ENCODE measurements at places on chromosomes 4 and X.

GRCh38 chr4:89021684-89022083 is 35.3 kb downstream of the FAM13A start:
- no peak for DNase-seq

DNA sequence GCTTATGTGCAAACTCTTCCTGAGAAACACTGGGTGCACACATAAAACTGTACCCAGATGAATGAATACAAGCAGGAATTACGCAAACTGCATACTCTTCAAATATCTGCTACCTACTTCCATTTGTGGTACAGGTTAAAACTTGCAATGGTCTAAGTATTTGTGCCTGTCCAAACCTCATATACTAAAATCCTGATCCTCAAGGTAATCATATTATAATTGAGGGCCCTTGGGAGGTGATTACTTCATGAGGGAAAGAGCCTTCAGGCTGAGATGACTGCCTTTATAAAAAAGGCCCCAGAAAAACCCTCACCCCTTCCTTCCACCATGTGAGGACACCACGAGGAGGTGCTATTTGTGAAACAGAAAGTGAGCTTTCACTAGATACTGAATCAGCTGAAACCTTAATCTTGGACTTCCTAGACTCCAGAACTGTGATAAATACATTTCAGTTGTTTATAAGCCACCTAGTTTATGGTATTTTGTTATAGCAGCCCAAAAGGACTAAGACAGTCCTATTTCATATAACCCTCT is 1977.2 kb downstream of the PCDH7 start:
- DNase-seq, result no peak

DNA sequence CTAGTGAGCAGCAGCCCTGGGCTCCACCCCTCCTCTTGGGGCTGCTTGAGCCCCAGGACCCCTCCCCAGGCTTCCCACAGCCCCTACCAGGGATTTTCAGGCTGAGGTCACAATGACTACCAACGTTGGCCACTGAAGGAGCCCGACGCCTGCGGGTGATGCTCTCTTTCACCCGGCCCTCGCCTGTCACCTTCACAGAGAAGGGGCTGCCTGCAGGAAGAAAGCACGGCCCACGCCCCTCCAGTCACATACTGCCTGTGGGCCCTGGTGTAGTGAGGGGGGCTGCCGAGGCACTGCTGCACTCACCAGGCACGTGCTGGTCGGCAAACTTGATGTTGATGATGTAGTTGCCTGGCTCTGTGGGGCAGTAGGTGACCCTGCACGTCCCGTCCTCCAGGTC is 22.0 kb downstream of the FLNA start:
- no peak for DNase-seq

DNA sequence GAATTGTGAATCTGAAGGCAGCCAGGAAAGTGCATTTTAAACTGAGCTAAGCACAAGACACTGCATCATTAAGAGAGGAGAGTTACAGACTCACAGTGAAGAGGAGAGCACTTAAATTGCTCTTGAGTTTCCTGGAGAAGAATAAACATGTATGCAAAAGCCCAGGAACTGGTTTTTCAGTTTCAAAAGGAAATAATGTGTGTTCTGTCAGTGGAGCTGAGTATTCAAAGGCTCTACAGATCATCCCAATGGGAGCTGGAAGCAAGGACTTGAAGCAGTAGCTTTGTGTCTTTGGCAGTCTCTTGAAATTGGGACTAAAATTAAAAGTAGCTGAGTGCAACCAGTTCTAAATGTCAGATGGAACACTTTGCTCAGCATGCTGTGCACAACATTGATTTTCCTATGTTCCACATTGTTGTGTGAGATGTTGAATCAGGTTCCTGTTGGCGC is 147.5 kb upstream of the ANK2 start:
- no peak for DNase-seq

DNA sequence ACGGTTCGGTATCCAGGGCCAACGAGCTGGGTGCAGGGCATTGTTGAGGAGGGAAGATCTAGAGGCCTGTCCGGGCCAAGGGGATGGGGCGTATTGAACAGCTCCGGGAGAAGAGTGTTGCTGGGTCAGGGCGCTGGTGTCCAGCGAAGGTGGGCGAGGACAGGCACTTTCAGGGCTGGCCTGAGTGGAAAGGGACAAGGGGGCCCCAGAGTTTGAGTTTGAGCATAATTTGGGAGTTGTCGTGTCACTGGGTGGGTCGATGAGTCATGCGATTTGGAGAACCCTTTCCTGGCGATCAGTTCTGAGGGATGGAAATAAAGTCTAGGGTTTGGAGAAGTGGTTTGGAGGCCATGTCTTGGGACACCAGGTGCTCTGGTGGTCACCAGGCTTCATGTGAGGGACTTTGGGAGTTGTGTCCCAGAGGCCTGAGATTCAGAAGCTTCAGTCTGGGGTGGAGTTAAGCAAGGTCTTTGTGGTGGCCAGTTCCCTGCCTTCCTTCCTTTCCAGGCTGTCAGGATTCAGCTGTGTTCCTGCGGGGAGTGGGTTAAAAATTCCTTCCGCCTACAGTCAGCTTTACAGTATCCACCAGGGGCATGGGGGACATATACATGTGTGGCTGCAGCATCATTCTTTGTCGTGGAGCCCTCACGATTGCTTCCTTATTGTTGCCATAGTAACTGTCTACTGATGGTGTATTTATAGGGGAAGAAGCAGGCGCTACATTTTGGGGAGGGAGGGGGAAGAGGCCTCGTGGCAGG is 504 bp downstream of the PRRG3 start:
- no peak for DNase-seq

Data from NCI-H1092 (cell line).